ENCODE measurements at places on chromosomes 3 and 15. TPM values are rescaled to one million over a fixed set of nuclear protein-coding genes. Genes with fewer than 3 reads are reported as not detected.

ROBO2 gene
- 0.19 TPM for total RNA-seq

GOLGA8Q gene
- total RNA-seq, result 0.74 TPM

STRA6 gene
- total RNA-seq, result not detected

KNL1 gene
- total RNA-seq, result 0.96 TPM

- H3K4me3 ChIP-seq, result peak within 1 kb of the TSS; percentile 35
- DNase-seq, result no peak
- H3K27me3 ChIP-seq, result no peaks in the 10 kb centered on the region
- no peaks in the 10 kb centered on the region for H3K36me3 ChIP-seq
- peak within 1 kb of the TSS; percentile 76 for H3K27ac ChIP-seq
Observed at GRCh38 chr3:98763076-98763475, at the start of gene ST3GAL6. Gene ST3GAL6, plus strand, starts transcription at chr3:98763340. Its CDS starts 5,101 bp downstream, at chr3:98768441.

GRCh38 chr3:97389936-97390335 lies 374.6 kb upstream of the ARL6 start:
- no peaks in the 10 kb centered on the region for H3K27me3 ChIP-seq
- H3K27ac ChIP-seq, result no peak overlapping the region
- no peaks in the 10 kb centered on the region for H3K4me1 ChIP-seq
- no peak overlapping the region for H3K4me3 ChIP-seq
- no peak for DNase-seq

GRCh38 chr3:52233968-52234367 lies 5.0 kb downstream of the TWF2 start:
- peak overlapping the region; percentile 70 for H3K4me3 ChIP-seq
- H3K27me3 ChIP-seq, result no peaks in the 10 kb centered on the region
- DNase-seq, result peak; percentile 71
- peaks cover 70% of the 10 kb centered on the region for H3K4me1 ChIP-seq
- H3K36me3 ChIP-seq, result peaks cover 44% of the 10 kb centered on the region
- H3K27ac ChIP-seq, result peak overlapping the region; percentile 94

- H3K27me3 ChIP-seq, result no peaks in the 10 kb centered on the region
- peak overlapping the region; percentile 84 for H3K4me3 ChIP-seq
- peaks cover 15% of the 10 kb centered on the region for H3K4me1 ChIP-seq
- H3K36me3 ChIP-seq, result no peaks in the 10 kb centered on the region
Observed at GRCh38 chr15:69414701-69415167, 585 bp downstream of the KIF23 start.

GRCh38 chr3:134796281-134797056 lies 1.4 kb downstream of the EPHB1 start:
- DNase-seq, result no peak
- H3K4me3 ChIP-seq, result peak overlapping the region; percentile 74
- no peak overlapping the region for H3K27ac ChIP-seq
- H3K27me3 ChIP-seq, result peaks cover 63% of the 10 kb centered on the region
- no peaks in the 10 kb centered on the region for H3K36me3 ChIP-seq

- no peaks in the 10 kb centered on the region for H3K27me3 ChIP-seq
- peak overlapping the region; percentile 22 for H3K27ac ChIP-seq
- no peak overlapping the region for H3K4me3 ChIP-seq
Observed at GRCh38 chr3:11390411-11391131, 118.4 kb downstream of the ATG7 start.

DNA sequence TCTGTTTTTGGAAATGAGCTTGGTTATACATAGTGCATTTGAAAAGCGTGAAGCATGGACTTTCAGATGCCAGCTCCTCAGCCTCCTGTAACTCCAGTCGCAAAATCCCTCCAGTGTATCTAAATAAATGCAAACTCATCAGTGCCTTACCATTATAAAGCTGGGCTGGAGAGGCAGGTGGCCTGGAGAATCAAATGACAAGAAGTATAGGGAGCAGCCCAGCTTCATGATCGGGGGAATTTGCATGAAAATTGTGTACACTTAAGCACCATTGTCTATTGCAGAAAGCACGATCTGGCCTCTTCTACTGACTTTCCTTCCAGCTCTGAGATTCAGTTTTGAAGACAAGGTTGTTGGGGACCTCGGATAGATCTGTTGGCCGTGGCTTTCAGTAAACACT lies 71.7 kb downstream of the IGF1R start:
- H3K27me3 ChIP-seq, result no peaks in the 10 kb centered on the region
- no peak overlapping the region for H3K4me3 ChIP-seq
- peak overlapping the region; percentile 90 for H3K27ac ChIP-seq
- H3K36me3 ChIP-seq, result no peaks in the 10 kb centered on the region

DNA sequence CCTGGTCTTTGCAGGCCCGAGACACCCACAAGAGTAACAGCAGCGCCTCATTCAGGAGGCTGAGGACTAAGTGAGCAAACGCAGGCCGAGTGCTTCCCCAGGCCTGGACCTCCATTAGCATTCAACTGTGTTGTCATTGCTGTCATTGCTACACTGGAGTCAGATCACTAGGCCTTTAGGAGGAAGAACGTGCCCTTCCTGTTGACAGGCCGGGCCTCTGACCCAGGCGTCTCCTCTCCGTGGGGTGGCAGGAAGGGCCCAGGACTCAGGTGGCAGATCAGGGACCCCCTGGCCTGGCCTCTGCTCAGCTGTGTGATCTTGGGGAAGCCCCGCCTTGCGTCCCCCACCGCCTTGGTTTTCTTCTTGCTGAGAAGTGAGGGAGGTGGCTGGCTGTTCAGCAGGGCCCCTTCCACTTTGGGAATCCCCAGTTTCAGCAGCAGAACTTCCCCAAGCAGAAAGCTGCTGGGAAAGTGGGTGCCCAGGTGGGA lies 19.1 kb downstream of the ZDHHC19 start:
- H3K27me3 ChIP-seq, result no peaks in the 10 kb centered on the region
- H3K4me3 ChIP-seq, result no peak overlapping the region
- DNase-seq, result no peak
- H3K4me1 ChIP-seq, result peaks cover 35% of the 10 kb centered on the region

DNA sequence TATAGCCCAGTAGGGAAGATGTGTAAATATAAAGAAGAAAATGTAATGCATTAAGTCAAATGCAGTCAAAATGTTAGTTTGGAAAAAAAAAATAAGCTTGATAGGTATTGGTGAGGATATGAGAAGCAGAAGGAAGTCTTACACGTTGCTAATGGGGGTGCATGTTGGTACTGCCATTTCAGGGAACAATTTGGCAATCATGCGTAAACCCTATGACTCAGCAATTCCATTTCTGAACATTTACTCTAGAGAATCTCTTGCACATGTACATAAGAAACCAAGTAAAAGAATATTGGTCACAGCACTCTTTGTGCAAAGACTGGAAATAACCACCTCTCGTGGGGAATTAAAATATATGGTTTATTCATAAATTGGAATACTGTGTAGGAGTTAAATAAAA lies 35.5 kb upstream of the TIMP4 start:
- no peaks in the 10 kb centered on the region for H3K36me3 ChIP-seq
- DNase-seq, result no peak
- no peaks in the 10 kb centered on the region for H3K27me3 ChIP-seq
- peaks cover 7% of the 10 kb centered on the region for H3K4me1 ChIP-seq
- H3K4me3 ChIP-seq, result no peak overlapping the region
- H3K27ac ChIP-seq, result no peak overlapping the region

- H3K27me3 ChIP-seq, result no peaks in the 10 kb centered on the region
- no peak for DNase-seq
- peak overlapping the region; percentile 72 for H3K27ac ChIP-seq
Observed at GRCh38 chr3:97882975-97883598, 61.3 kb downstream of the CRYBG3 start.

DNA sequence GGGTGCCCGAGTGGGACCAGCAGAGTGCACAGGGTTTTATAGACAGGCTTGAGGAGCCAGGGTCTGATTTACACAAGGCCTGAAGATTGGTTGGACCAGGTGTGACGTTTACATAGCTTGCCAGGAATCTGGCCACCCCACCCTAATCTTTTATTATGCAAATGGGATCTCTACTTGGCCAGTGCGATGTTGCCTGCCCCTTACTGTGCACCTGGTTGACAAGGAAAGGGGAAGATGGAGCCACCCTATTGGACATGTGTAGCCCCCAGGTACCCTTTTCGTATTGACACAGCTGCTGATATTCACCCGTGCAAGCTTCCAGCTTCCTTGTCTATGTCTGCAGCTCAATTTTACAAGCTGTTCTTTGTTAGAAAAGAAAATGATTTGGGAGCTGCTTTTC lies 132.0 kb downstream of the ARNT2 start:
- H3K4me3 ChIP-seq, result no peak overlapping the region
- no peak overlapping the region for H3K27ac ChIP-seq
- H3K36me3 ChIP-seq, result no peaks in the 10 kb centered on the region
- DNase-seq, result no peak
- H3K27me3 ChIP-seq, result no peaks in the 10 kb centered on the region

DNA sequence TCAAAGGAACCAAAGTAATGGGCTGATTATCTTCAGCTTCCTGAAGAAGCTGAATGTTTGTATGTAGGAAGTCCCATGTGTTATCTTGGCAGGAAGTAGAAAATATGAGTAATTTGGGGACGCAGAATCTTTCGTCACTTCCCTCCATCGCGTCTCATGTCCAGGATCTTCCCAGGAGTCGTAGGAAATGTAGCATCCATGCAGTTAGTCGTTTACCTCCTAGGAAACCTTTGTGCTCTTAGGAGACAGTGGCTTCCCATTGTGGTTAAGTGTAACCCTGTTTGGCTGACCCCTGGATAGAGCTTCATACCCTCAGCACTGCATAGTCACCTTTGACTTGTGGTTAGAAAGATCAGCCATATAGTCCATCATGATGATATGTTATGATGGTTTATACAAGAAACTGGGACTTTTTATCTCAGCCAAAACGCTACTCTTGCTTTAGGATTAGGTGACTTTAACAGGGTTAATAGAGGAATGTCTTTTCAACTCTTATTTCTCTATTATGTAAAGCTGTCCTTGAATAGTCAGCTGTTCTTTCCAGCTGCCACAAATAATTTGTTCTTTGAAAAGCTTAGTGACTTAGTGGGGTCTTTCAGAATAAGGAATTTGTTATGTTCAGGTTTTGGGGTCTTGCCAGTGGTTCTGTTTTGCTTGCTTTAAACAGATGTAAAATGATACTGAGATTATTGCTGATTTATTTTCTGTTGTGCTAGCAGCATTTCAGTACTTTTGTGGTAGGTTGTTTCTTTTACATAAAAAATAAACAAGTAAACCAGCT lies 92.2 kb downstream of the KLHL25 start:
- H3K27ac ChIP-seq, result peak overlapping the region; percentile 94
- peaks cover 37% of the 10 kb centered on the region for H3K36me3 ChIP-seq
- H3K4me1 ChIP-seq, result peaks cover 84% of the 10 kb centered on the region
- DNase-seq, result no peak
- no peak overlapping the region for H3K4me3 ChIP-seq

GRCh38 chr3:27278383-27279055 lies 90.7 kb downstream of the NEK10 start:
- DNase-seq, result no peak
- H3K4me1 ChIP-seq, result peaks cover 13% of the 10 kb centered on the region
- H3K27me3 ChIP-seq, result no peaks in the 10 kb centered on the region
- no peaks in the 10 kb centered on the region for H3K36me3 ChIP-seq
- no peak overlapping the region for H3K27ac ChIP-seq
